Aortic smooth muscle cell (primary cell): ENCODE measurements at places on chromosomes 12 and 14. TPM values are rescaled to one million over a fixed set of nuclear protein-coding genes. Genes with fewer than 3 reads are reported as not detected.

Gene KRT78
- total RNA-seq, result not detected in 2 replicates

Gene PLEKHG7
- total RNA-seq, result 0.13 TPM in 1 of 2 replicates, not detected in the other

Gene CLEC4C
- total RNA-seq, result not detected in 2 replicates

Gene CD163
- total RNA-seq, result under 0.01 TPM in 1 of 2 replicates, not detected in the other

Gene SLC7A7
- 1.9 and 2.6 TPM in 2 replicates for total RNA-seq
